ENCODE measurements at places on chromosomes 4 and X.

DNA sequence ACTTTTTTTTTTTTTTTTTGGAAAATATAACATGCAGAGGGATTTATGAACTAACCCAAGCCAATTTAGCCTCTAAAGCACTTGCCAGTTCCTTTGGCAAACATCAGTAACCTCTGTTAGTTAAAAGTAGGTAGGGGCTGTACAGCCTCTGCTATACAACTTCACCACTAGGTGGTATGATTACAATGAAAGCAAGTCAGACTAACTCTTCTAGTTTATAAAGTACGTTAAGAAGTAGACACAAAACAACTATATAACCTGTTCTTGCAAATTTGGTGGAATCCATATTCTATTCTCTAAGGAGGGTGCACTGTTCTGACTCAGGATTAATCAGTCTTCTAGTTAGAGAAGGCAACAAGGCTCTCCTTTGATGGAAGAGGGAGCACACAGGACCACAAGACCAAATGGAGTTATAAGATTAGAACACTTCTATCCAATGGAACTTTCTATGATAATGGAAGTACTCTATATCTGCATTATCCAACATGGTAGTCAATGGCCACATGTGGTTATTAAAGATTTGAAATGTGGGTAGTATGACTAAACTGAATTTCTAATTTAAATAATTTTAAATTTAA lies 12.8 kb downstream of the AIMP1 start:
- peak; percentile 60 for DNase-seq

- DNase-seq: no peak
Measured at GRCh38 chrX:40095583-40096394, 2.0 kb downstream of the BCOR start.

GRCh38 chr4:189656641-189657040 lies 284.0 kb upstream of the FRG1 start:
- no peak for DNase-seq

DNA sequence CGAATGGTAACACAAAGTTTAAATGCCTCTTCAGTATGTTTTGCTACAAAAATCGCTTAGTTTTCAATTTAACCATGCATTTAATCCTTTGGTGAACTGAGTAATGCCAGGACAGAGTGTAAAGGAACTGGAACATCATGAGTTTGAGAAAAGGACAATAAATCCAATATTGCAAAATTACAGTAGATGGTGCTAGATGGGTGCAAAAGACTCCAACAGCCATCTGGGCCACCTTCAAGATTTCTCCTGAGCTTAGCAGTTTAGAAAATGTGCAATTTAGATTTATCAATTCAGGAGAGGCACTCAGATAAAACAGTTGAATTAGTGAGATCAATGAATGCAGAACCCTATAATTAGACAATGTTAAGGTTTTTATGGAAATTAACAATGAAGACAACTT lies 33.2 kb upstream of the MID1IP1 start:
- DNase-seq: peak; percentile 45

DNA sequence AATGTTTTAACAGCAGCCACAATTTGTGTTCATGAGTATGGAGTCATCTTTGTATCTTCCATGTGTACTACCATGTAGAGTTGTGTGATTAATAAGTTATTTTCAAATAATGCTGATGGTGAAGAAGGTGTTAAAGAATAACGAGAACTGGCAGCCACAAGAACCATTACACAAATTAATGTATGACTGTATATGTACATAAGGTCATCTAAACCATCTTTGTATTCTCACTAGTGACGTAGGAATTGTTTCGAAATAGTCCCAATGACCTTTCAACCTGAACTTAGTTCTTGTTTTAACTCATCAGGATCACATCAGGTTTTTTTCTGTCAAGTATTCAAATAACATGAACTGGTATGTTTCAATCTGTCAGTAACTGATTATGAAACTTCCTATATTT lies 48.3 kb upstream of the NOCT start:
- DNase-seq: peak; percentile 66

DNA sequence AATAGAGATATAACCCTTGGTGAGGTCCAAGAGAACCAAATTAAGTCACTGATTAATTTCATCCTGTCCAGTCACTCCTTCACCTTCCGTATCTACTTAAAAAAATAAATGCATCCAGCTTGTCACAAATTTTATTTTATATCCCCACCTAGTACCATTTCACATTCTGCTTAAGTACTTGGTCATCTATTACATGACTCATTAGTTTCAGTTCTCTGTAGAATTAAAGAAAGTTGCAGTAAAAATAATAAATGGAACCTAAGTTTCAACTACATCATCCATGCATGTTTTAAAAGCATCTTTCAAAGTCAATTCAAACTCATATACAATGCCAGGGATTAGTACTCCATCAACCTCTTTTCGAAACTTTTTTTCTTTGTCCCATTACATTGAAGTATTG lies 130.2 kb downstream of the SH2D1A start:
- no peak for DNase-seq

GRCh38 chrX:69051901-69052300 lies 113.4 kb downstream of the PJA1 start:
- no peak for DNase-seq

DNA sequence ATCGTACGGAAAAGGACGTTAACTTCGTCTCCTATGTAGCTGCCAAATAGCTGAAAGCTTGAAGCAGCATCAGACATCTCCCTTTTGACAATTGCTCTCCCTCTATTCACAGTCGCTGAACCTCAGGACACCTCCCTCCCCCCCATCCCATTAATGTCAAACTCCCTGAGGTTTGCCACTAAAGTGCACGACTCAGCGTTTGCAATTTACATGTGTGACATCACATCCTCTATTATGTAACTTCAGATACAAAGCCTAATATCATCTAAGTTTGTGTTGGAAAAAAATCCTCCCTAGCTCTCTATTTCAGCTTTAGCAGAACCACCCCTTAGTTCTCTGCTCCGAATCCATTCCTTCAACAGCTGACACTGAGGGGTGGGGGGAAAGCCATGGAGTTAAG lies 5.5 kb upstream of the NR3C2 start:
- DNase-seq: no peak

DNA sequence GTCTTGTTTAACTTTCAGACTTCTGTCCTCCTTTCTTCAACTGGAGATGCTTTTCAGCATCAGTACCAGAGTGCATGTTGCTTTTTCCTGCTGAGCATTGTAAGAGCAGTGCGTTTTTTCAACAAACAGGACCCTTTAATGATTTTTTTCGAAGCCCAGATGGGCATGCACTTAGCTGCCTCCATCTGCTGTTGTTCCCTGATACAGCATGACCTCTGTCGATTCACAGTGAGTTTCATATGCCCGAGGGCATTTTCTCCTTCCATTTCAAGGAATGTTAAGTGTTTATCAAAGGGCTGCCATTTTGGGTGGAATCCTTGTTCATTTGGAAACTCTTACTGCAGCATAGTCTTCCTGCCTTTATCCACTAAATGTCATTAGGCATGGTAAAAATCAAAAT lies 428.6 kb downstream of the DTHD1 start:
- DNase-seq: no peak

DNA sequence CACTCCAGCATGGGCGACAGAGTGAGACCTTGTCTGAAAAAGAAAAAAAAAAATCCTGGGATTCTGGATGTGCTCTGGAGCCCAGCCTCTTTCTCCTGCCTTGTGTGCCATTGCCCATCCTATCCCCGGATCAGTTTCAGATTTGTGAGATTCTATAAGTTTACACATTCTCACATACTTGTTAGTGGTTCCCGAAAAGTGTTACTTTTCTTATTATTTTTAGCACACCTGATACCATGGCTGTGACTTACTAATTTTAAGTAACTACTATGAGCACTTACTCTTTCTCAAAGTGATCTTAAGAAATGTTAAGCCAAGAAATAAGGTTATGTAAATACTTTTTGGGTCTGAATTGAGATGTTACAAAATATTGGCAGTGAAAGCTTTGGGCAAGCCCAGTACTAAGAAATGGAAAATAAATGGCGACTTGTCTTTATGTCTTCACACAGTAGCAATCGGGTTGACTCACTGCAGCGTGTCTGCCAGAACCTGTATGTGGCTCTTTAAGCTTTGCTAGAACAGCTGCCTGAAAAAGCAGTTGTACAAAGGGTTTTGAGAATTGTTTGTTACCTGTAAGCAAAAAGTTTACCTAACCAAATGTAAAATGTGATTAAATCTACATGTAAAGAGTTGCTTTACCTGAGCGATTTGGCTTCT lies 118.7 kb downstream of the KLHL8 start:
- peak; percentile 57 for DNase-seq

DNA sequence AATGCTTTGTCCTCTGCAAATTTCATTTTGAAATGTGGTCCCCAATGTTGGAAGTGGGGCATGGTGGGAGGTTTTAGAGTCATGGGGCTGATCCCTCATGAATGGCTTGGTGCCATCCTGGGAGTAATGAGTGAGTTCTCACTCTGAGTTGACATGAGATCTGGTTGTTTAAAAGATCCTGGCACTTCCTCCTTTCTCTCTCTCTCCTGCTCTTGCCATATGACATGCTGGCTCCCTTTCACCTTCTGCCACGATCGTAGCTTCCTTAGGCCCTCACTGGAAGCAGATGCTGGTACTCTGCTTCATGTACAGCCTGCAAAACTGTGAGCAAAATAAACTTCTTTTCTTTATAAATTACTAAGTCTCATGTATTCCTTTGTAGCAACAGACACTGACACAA lies 262.0 kb downstream of the IL15 start:
- peak; percentile 12 for DNase-seq

DNA sequence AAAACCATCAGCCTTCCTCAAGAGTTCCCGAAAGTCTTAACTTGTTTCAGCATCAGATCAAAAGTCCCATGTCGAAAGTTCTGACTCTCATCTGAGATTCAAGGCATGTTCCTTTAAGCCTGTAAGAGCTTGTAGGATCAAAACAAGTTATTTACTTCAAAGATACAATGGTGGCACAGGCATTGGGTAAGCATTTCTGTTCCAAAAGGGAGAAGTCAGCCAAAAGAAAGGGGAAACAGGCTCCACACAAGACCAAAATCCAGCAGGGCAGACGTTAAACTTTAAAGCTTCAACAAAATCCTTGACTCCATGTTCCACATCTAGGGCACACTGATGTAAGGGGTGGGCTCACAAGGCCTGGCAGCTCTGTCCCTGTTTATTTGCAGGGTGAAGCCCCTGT lies 91.7 kb downstream of the FHDC1 start:
- DNase-seq: no peak

- no peak for DNase-seq
Measured at GRCh38 chrX:136032370-136032769, 47.1 kb downstream of the SLC9A6 start.

GRCh38 chr4:185039508-185040273 lies 21.4 kb downstream of the HELT start:
- peak; percentile 66 for DNase-seq

DNA sequence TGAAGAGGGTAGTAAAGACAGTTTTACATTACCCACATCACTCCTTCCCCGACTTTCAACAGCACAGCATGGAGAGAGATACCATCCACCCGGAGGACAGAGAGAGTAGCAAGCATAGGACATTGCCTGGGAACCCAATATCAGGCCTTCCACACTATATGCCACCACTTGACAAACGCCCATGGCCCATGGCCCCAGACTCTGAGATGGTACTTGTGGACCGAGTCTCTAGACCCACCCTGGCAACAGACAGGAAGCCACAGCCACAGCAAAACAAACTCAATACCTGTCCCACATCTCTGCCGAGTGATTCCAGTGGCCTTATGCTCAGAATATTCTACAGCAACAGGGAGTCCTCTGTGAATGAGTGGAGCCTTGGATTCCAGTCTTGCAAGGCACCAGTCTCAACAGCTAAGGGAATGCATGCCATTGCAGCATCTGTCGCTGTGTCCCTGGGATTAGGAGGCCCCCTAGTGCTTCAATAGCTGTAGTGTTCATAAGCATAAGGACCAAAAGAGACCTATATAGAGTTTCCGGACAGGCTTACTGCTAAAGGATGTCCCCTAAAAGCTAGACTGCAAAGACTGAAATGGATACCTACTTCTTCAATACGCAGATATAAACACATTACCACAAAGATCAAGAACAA lies 14.7 kb upstream of the CT55 start:
- DNase-seq: peak; percentile 57

- peak; percentile 73 for DNase-seq
Measured at GRCh38 chrX:150421816-150422215, 58.7 kb downstream of the MAMLD1 start.

DNA sequence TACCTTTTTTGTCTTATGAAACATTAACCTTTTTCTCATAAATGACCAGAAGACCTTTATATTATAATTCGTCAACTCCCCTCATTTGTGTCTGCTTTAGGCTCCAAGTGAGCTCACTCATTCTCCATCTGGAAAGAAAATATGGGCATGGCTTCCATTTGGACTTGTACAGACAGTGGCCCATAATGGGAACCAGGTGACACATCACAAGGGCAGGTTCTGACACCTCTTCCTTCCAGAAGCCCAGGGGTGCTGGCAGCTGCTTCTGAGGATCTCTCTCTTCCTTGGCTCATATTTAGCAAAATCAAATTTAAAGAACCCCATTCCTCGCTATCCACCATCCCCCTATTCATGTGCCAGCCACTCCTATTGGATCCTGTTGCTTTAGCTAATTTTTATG lies 69.6 kb downstream of the CD38 start:
- DNase-seq: no peak

DNA sequence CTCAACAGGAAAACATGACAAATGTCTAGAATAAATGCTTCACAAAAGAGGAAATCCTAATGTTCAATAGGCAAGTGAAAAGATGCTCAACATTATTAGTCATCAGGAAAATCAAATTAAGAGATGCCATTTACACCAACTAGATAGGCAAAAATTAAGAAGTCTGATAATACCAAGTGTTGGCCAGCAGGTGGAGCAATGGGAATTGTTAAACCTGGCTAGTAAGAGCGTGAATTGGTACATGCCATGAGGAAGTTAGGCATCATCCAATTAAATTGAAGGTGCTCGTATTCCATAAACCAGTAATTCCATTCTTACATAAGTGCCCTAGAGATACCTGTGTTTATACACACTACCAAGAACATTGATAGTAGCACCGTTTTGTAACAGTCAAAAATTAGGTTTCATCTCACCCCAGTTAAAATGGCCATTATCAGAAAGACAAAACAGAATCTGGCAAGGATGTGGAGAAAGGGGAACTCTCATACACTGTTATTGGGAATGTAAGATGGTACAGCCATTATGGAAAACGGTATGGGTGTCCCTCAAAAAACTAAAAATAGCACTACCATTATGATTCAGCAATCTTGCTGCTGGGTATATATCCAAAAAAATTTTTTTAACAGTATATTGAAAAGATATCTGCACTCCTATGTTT lies 14.0 kb upstream of the ZCCHC18 start:
- DNase-seq: peak; percentile 77

GRCh38 chr4:95835672-95836071 lies 4.2 kb upstream of the PDHA2 start:
- DNase-seq: no peak
